ENCODE measurements at places on chromosomes 3 and 15.

DNA sequence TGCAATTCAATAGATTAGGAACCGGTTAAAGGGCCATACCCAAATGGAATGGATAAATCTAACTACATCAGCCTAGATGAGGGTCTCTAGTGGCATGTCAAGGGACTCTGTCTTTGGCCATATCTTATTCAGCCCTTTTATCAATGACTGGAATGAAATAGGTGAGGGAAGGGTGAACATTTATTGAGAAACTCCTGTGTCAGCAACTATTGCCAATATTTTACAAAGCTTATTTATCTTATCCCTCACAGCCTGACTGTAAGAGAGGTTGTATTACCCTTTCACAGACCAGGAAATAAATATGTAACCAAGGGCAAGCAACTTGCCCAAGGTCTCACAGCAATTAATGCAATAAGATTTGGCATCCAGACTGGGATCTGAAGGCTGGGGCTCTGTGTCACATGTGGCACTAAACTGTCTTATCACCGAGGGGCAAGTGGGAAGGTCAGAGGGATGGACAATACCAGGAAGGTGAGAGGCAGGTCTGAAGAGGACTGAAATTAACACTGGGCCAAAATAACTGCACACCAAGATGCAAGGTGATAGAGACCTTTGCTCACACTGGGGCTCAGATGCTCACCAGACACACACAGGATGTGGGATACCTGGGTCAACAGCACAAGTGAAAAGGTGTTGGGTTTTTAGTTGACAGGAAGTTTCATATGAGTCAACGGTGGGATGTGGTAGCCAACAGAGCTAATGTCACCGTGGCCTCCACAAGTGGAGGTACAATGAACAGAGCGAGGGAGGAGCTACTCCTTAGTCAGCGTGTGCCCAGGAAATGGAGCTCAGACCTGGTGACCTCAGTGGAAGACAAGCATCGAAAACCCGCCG lies 261.3 kb downstream of the RPLP1 start:
- peak; percentile 57 for DNase-seq

- DNase-seq: no peak
Observed at GRCh38 chr15:39497759-39498565, 82.9 kb upstream of the THBS1 start.

DNA sequence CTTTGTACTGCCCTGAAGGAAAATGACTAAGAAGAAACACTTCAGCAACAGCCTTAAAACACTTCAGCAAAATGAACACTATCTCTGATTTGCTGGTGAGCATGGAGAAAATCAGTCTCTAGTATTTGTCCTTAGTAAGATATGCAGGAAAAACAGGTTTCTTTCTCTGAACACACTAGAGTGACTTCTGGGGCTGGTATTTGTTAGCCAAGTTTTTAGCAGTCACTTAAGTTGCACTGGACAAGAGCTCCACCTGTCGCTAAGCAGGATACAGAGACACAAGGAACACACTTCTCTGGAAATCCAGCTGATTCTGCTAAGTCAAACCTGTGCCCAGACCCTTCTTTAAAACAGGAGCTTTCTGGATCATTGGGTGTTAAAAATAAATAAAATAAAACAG lies 65.3 kb downstream of the CHAC1 start:
- DNase-seq: no peak

GRCh38 chr3:170867143-170867937 lies 2.7 kb downstream of the RPL22L1 start:
- DNase-seq: no peak

DNA sequence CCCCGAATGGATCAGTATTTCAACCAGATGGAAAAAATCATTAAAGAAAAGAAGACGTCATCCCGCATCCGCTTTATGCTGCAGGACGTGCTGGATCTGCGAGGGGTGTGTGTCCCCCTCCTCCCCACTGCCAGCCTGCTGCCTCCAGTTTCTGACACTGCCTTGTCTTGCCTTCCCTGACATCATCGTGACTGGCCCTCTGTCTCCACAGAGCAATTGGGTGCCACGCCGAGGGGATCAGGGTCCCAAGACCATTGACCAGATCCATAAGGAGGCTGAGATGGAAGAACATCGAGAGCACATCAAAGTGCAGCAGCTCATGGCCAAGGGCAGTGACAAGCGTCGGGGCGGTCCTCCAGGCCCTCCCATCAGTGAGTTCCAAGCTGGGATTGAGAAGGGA lies 10.9 kb downstream of the EIF4G1 start:
- no peak for DNase-seq

DNA sequence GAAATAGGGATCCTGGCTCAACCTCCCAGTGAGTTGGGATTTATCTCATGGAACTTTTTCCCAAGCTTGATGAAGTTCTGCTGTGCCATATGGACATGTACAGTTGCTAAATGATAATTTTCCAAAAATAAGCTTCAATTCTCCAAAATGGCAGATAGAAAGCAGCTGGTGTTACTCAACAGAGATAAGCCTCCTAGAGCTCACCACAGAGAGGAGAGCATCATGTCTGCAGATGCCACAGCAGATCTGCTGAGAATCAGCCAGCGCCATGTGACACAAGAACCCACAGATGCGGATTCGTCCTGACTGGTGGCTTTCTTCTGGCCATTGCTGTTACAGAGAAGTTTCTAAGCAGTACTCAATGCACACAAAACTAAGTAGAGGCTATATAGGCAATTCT lies 50.6 kb downstream of the AGTR1 start:
- DNase-seq: no peak

- no peak for DNase-seq
Observed at GRCh38 chr3:64228110-64228509, 2.8 kb upstream of the PRICKLE2 start.

DNA sequence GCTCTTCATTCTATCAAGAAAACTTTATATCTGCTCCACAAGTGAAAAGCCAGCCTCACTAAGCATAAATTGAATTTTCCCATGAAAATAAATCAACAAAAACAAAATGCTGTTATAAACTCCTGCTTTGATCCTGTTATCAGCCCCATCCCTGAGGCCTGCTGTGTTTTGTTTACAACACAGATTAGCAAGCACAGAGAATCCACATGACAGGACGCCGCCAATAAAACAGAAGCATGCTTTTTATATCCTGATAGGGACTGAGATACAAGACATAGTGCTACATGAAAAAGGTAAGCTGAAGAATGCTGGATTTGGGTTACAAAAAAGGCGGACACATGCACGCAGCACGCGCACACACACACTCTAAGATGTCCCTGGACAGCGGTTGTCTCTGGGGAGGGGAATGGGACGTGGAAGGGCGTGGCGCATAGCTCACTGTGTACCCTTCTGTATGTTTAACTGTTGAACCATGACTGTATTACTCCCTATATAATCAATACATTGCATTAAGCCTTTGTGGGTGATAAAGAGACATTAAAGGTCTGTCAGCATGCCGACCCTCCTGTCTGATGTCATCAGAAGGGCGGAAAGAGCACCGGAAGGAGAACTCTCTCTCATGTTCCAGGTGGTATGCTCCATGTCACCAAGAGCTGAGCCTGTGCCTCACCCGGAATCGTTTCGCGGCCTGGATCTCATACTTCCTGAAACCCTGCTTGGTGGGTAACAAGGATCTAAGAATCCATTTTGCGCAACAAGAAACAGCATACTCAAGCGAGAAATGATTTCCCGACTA lies 93.9 kb downstream of the IQSEC1 start:
- DNase-seq: no peak

DNA sequence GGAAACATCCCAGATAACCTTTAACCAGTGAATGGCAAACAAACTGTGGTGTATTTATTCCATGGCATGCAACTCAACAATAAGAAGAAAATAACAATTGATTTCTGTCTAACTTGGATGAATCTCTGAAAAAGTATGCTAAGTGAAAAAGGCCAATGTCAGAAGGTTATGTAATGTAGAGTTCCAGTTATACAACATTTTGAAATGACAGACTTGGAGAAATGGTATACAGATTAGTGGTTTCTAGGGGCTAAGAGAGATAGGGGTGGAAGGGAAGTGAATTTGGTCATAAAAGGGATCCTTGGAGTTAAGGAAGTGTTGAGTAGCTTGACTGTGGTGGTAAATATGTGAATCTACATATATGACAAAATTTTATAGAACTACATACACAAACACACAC lies 269.4 kb upstream of the SUCLG2 start:
- DNase-seq: no peak

DNA sequence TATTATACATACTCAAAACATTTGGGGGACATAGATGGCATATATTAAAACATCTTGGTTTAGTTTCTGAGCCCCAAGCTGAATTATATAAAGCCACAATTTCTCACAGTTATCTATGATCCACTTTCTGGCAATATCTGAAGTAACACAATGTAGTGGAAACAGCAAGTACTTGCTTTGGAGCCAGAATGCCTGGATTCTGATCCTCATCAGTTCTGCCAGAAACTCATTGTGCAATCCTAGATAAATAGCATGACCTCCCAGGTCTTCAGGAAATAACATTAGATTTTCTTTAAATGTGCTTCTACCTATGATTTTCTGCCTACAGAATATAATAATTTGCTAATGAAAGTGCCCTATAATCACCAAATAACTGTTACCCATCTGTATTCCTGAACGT lies 544.9 kb downstream of the NAALADL2 start:
- DNase-seq: no peak

DNA sequence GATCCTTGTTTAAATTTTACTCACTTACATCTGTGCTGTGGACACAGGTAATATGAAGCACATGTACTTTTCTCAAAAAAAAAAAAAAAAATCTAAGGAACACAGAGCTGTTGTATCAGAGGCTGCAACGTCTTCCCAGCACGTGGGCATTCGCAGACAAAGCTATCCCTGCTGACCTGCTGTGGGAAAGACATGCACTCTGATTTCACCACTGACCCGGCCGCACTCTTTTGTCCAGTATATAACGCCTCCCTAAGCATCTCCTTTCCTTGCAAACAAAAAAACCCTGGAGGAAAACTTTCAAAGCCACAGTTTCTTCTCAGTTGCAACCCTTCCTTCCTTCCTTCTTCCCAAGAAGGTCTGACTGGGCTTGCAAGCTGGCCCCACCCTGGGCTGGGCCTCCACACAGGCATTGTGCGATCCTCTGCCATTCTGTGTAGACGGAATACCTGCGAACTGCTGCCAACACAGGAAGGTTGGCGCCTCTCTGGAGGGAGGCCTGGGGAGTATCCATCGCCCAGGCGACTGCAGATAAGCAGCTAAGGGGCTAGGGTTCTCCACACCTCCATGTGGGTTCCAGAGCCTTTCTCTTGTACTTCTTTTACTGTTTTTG lies 50.8 kb downstream of the SLC12A8 start:
- DNase-seq: no peak

DNA sequence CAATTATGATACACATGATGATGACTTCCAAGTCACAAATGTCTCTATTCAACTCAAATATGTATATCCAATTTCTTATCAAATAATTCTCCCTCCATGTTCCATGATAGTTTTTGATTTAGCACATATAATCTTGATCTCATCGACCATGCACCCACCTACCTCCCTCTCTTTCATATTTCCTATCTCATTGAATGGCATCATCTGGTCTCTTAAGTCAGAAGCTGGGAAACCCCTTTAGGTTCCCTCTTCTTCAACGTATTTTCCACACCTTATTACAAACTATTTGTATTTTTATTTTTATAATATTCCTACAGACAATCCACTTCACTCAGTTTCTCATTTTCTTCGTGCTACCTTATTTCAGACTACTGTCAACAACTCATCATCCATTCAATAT lies 56.9 kb upstream of the DPH6 start:
- no peak for DNase-seq

- DNase-seq: no peak
Observed at GRCh38 chr3:110248666-110249065, 823.0 kb upstream of the NECTIN3 start.

GRCh38 chr3:141434255-141434654 lies 52.6 kb upstream of the RASA2 start:
- DNase-seq: no peak

- no peak for DNase-seq
Observed at GRCh38 chr15:56367156-56367555, 1.9 kb downstream of the TEX9 start.

- no peak for DNase-seq
Observed at GRCh38 chr3:61674596-61674995, 113.2 kb downstream of the PTPRG start.

DNA sequence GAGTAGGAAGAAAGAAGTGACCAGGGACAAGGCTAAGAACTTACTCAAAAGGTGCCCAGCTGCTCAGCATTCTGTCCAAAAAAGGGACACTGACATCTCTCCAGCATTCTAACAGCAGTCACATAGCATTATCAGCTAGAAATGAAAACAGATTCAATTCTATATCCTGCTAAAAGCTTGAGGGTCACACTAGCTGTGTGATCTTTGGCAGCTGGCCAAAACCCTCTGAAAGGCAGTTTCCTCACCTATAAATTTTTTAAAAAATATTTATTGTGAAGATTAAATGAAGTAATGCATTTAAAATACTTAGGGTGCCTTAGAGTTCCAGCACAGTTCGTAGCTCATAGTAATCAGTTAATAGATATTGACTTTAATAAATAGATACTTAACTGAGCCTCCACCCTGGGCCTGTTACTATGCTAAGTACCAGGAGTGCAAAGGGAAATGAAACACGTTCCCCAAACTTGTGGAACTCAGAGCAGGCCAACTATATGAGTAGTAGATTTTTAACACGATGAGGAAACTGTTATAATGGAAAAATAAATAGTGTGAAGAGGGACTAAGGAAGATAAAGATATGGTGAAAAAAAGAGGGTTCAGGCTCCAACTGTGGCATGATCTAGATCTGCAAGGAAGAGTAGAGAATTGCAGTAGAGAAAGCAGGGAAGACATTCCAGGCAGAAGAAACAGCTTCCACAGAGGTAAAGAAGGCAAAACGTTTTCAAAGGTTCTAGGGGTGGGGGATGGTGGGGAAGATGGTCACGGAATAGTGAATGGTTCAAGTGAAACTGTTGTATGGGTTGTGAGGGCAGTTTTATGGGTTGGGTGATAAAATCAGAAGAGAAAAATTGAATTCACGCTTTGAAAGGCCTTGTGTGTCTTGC lies 11.4 kb downstream of the CD86 start:
- DNase-seq: no peak

GRCh38 chr3:10309736-10310135 lies 11.2 kb downstream of the SEC13 start:
- no peak for DNase-seq

- DNase-seq: no peak
Observed at GRCh38 chr3:14337828-14338227, 64.6 kb upstream of the SLC6A6 start.

GRCh38 chr3:18008706-18009368 lies 266.4 kb upstream of the TBC1D5 start:
- DNase-seq: no peak
